Activated T-cell treated with anti-CD3 and anti-CD28 coated beads for 1 hour (primary cell): ENCODE measurements at places on chromosomes 1 and 21.

- DNase-seq: no peak
Observed at GRCh38 chr1:99496067-99496466, 149.8 kb upstream of the PALMD start.

DNA sequence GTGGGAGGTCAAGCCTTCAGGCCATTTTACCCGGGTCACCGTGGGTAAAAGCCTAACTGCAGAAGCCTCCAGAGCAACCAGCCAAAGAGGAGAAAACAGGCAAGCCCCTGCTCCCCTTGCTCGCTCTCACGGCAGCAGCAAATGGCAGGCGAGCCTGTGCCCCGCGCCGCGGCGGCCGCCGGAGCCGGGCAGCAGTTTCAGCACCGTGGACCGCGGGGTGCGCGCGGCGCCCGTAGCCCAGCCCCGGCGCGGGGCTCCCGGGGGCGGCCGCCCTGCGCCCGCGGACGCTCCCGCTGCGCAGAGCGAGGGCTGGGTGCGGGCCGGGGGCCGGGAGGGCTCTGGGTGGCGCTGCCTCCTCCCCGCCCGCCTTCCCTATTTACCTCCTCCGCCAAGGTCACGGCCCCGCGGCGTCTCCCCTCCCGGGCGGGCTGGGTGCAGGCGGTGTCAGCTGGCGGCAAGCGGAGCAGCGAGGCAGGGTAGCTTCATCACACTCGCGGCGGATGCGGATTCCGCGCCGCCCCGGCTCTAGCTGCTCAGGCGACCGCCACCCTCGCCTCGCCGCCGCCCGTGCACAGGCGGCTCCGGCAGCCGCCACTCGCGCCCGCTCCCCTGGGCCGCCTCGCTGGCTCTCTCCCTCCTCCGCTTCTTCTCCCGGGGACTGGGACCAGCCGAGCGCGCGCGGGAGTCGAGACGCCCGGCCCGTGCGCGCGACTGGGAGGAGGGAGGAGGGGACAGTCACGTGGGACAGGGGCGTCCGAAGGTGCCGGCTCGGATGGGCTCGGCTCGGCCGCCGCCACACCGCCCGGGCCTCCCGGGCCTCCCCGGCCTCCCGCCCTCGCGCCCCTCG lies at the start of gene RGS7:
Gene RGS7 (minus strand): TSS at position 687 of the 847 bp plus-strand sequence.
- DNase-seq: no peak

DNA sequence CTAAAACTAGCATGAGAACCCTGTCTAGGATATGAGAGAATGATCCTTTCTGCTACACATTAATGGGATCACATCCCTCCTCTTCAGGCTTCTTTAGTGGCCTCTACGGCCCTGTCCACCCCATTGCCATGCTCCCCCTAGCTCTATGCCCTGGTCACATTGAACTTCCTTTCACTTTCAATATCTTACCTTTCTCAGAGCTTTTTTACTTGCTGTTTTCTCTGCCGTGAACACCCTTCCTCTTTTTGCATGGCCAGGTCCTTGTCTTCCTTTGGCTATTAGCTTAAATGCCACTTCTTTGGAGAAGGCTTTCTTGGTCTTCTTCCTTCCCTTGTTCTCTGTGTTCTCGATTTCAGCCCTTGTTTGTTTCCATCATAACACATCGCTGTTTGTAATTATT lies 97.4 kb downstream of the GIPC2 start:
- DNase-seq: no peak

DNA sequence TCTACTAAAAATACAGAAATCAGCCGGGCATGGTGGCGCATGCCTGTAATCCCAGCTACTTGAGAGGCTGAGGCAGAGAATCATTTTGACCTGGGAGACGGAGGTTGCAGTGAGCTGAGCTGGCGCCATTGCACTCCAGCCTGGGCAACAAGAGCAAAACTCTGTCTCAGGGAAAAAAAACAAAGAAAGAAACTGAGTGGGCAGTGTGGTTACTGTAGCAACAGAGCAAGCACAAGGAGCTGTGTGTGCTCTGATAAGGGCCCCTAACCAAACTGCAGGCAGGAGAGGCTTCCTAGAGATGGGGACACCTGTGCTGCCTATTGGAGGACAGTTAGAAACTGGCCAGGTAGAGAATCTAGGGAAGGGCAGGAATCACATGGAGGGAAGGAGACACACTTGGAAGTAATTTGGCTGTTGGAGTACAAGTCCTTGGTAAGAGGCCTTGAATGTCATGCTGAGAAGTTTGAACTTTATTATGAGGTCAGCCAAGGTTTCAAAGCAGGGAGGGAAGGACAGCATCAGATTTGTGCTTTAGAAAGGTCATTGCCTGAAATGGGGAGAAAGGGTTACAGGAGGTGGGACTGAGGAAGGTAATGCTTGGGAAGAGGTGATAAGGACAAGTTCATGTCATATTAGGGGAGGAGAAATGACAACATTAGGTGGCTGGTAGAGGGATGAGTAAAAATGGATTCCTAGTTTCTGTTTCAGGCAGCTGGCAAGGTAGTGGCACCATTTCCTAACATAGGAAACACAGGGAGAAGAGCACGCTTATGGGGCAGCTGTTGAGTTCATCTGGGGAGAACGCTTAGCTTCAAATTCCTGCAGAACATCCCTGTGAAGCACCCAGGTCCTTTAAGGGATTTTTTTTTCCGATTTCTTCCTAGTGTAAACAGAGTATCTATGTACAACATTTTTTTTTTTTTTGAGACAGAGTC lies 69.2 kb upstream of the ARTN start:
- no peak for DNase-seq

DNA sequence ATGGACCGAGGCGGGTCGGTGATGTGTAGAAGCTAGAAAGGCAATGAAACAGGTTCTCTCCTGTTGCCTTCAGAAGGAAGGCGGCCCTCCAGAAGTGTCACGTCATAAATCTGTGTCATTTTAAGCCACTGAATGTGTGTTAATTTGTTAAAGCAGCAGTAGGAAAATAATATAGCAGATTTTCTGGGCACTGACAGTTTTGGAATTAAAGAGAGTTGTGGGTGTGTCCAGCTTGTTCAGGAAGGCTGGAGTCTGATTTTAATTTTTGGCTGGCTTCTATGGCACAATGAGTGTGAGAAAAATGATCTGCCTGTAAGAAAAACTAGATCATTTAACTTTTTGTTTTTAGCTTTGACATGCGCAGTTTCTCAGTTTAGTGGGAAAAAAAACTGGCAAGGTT lies 177.3 kb downstream of the EDEM3 start:
- no peak for DNase-seq

DNA sequence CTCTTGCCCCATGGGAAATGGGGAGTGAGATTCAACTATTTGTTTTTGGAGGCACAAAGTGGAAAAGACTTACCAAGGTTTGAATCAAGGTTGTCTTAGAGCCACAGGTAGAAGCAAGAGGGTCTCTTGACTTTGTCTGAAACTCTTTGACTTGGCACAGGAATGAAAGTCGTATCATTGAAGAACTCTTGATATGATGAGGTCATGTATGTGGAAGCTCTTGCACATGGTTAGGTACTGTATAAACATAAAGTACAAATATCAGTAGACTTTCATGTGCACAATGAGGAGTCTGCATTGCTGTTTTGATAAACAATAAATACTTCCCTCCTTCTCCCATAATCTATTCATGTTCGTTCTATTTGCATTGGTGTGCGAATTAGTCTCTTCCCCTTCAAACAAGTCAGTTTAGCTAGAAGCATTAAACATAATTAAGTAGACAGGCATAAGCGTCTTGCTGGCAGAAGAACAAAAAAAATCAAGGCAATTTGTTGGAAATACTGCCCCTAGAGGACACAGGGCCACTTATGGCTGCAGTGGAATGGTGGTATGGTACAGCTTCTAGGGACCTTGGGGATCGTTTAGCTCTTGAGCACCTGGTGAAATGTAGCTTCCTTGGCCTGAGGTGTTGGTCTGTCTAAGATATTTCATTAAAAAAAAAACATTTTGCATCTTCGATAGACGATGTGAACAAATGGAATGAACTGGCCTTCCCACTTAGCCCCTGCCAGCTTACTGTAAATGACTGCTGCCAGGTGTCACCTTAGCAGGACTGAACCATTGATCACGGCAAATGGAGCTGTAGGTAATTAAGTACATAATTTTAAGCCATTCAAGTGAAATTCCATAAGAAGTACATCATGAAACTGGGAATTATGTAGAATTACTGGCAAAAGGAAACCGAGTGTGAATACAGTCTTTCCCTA lies 218.0 kb upstream of the GALNT2 start:
- DNase-seq: no peak
